ENCODE measurements at places on chromosomes 13 and 19.

GRCh38 chr19:447816-448560 is 12.8 kb downstream of the SHC2 start:
- no peak for DNase-seq

DNA sequence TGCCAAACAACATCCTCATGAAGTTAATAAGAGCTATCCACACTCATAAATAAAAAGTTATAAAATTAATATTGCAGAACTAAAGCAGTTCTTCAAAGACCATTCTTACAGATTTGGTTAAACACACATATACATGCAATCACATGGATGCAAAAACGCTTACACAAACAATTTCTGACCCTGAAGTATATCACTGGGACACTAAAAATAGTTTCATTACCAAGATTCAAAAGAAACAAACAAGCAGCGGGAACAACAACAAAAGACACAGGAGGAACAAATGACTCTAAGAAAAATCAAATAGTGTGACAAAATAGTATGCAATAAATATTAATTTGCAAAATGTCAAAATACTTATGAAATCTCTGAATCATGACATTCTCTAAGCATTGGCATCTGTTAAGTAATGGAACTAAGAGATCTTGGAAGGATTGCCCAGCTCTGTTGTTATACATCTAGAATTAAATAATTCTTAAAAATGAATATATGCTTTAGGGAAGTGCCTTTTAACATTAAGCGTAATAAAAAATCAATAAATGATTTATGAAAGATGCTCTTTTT is 132.2 kb downstream of the PCDH9 start:
- no peak for DNase-seq

GRCh38 chr13:52112591-52112990 is 16.3 kb downstream of the NEK5 start:
- no peak for DNase-seq

GRCh38 chr19:38692458-38693379 is 45.3 kb downstream of the ACTN4 start:
- no peak for DNase-seq

DNA sequence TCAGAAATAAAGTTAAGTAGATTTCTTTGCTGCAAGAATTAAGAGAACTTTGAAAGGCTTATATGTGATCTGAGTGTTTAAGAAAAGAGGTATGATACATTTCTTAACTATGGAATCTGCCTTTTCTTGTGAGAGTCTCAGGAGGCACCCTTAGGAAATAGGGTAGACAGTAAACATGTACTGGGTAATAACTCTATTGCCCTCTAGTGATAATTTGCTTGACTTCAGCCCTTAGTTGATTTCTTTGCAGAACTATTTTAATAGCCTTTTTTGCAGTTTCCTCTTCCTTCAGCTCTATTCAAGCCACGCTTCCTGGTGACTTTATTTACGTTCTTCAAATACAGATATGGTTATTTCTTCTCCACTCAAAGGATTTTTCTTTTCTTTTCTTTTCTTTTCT is 37.0 kb upstream of the CCNA1 start:
- DNase-seq, result no peak

DNA sequence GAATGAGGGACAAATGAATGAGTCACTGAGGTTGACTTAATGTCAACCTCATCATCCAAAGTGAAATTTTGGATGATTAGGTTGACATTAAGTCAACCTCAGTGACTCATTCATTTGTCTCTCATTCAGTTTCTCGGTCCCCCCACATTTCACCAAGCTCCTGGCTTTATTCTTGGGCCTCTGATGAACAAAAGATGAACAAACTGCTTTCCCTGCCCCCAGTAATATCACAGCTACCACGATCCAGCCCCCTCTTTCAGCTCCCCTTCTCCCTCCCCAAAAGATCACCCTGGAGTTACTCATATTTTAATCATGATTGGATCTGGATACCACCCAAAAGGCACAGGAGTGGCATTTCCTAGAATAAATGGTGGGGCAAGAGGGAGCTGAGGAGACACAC is 10.8 kb downstream of the CEACAM18 start:
- peak; percentile 44 for DNase-seq

DNA sequence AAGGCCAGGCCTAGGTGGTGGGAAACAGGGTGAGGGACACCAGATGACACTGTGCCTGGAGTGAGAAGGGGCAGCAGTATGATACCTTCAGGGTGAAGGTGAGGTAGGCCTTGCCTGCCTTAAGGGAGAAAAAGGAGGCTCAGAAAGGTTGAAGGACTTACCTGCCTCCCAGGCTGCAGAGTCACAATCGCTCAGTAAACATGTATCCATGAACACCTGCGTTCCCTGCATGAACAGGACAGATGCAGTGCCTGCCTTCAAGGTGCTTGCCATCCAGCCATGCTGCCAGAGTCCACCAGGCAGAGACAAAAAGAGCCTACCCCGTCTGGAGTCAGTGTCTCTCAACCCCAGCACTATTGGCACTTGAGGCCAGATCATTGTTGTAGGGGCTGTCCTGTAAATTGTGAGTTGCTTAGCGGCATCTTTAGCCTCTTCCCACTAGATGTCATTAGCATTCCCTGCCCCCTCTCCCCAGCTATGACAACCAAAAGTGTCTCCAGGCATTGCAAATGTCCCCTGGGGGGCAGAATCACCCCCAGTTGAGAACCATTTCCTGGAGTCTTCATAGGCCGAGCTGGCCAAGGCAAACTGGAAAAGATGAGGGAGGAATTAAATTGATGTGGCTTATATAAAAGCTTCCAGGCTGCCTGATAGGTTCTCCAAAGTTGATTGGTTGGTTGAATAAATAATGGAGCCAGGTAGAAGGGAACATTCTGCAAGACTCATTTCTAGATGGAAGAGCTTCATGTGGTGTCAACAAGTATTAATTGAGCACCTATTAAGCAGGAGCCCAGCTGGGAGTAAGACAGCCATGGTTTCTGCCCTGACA is 1.7 kb downstream of the MAP3K10 start:
- no peak for DNase-seq

DNA sequence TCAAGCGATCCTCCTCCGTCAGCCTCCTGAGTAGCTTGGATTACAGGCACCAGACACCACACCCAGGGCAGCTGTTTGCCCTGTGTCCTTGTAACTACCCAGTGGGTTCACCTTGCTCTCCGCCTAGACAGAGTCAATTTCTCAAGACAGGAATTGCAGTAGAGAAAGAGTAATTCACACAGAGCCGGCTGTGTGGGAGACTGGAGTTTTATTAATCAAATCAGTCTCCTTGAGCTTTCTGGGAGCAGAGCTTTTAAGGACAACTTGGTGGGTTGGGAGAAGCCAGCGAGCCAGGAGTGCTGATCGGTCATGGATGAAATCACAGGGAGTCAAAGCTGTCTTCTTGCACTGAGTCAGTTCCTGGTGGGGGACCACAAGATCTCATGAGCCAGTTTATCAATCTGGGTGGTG is 20.6 kb upstream of the ADGRE1 start:
- DNase-seq, result no peak

DNA sequence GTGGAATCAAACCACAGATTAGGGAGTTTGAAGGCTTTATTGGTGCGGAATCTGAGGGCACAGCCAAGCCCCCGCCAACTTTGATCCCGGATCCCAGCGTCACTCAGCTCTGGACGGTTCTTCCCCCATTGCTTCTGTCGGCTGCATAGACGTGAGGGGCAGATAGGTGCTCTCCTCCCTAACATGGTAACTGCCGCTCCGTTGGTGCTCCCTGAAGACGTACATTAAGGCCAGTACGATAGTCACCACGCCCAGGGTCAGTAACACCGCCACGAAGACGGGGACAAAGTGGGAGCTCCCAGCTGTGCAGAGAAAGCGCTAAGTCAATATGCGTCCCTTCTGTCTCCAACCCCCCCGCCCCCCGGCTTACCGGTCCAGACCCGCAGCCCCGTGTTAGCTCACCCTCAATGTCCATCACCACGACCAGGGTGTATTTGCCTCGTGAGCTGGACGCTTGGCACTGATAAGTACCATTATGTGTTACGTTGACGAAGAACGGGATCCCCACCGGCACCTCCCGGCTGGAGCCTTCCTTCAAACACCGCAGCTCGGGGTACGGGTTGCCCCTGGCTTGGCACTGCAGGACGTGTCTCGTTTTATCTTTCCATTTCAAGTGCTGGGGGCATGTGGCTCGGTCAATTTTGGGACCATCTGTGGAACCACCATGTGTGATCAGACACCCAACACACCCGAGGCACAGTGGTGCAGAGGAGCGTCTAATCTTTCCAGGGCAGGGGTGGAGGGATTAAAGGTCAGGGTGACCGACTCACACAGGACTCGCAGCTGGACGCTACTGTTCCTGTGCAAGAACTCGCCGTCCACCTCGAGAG is 644 bp upstream of the RAVER1 start:
- DNase-seq, result no peak

- DNase-seq, result no peak
Measured at GRCh38 chr13:43805681-43806128, 18.9 kb upstream of the ENOX1 start.

GRCh38 chr13:46747031-46747820 is 49.7 kb downstream of the ESD start:
- no peak for DNase-seq

DNA sequence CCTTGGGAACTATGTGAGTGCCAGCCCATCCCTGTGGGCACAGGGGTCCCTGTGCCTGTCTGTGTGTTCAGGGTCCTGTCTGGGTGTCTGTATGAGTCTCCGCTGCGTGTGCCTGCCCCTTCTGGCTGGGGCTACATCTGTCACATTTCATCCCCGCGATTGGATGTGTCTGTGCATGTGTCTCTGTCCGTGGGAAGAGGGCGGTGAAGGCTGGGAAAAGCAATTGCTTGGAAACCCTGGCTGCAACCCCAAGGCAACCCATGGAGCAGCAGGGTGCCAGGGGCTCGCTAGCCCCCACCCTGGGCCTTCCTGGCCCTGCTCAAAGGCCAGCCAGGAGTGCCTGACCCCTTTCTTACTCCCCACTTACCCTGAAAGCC is 1.4 kb downstream of the MAG start:
- DNase-seq, result no peak

- no peak for DNase-seq
Measured at GRCh38 chr19:15138427-15138826, 31.2 kb downstream of the SYDE1 start.

- no peak for DNase-seq
Measured at GRCh38 chr13:50132904-50133357, 117.7 kb downstream of the KCNRG start.

DNA sequence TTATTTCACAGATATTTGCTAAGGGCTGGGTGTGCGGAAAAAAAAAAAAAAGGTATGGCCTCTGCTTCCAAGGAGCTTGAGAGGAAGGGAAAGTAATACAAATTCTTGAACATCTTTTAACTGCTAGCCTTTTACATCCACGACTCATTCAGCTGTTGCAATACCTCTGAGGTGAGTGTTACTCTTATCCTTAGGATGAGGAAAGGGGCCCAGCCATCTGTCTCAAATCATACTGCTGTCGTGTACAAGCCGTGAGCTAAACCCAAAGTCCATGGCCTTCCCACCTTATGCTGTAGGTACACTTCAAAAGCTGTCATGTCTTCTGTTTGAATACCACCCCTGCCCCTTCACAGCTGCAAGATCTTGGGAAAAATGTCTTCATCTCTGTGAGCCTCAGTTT is 146.8 kb downstream of the KCNRG start:
- DNase-seq, result no peak

DNA sequence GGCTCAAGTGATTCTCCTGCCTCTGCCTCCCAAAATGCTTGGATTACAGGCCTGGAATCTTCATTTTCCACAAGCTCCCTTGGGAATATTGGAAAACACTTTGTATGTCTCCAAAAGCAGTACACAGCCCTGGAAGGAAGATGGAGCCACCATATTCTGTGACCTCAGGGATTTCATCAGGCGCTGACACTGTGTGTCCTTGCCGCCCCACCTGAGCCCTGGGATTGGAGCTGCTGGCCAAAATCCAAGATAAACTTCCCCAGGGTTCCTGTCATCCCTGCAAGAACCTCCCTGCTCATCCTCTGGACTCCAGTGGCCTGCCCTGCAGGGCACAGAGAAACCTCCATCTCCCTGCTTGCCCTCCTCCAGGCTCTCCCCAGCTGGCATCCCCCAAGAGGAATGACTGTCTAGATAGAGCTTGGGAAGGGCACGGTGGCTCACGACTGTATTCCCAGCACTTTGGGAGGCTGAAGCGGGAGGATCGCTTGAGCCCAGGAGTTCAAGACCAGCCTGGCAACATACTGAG is 1.3 kb upstream of the GNG7 start:
- no peak for DNase-seq

- no peak for DNase-seq
Measured at GRCh38 chr19:8109890-8110662, 39.3 kb downstream of the FBN3 start.

DNA sequence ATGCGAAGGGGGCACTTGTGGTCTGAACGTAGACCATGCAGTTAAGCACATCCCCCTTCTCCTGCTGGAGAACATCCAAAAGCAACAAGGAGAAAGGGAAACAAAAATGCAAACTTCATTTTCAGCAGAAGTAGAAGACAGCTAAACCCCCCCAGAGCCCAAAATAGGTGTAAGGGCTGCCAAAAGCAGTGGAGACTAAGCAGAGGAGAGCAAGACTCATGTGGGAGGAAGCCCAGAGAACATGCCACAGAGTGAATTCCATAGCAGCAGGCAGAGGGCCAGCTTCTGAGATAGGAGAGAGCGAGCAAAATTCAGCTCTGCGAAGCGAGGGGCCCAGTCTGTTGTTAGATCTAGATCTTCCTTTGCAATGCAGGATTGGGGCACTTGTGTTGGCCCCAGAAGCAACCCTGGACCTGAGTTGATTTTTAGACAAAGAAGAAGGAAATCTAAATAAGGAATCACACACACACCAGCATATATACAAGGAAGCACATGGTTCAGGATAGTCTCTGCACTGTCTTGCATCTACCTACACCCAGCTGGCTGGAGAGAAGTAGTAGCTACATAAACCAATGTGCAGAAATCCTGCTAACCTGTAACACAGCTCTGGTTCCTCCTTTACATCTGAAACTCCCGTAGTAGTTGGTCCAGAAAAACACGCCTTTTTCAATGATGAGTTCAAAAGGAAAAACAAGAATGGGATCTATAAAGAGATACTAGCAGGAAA is 199.6 kb downstream of the SPRY2 start:
- no peak for DNase-seq

DNA sequence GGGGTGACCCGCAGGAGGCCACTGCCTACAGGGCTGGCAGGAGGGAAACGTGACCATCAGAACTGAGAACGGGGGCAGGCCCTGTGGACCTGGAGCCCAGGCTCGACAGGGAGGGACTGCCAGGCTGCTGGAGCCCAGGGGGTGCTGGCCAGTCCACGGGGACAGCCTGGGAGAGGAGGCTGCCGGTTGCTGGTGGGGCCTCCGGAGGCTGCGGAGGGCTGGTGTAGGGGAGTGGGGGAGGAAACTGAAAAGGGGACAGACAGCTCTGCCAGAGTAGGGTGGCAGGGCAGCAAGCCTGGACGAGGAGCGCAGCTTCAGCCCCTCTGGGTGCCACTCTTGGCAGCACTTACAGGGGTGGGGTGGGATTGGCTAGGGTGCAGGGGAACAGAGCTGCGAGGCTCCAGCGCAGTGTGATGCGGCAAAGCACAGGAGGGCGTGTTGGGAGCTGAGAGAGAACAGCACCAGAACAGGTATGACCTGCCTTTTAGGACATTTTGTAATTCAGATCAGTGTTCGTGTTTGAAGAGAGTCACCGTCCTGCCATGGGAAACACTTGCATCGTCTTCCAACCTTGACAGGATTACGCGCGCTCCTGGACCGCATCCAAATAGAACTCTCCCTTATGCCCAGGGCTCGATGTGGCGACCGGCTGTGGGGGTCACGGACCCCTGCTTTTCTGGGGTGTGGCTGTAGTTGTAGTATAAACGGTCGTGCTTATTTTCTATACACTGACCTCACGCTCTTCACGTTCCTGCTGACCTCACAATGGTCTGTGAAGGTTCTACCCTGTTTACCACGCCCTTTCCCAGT is 19.9 kb upstream of the ARHGEF7 start:
- DNase-seq, result no peak
